ENCODE measurements at places on chromosomes 4 and X.

- peak; percentile 21 for DNase-seq
Measured at GRCh38 chrX:23008431-23009099, 8.8 kb downstream of the DDX53 start.

GRCh38 chr4:5421416-5421815, 286.9 kb downstream of the EVC2 start:
- DNase-seq: no peak

- DNase-seq: no peak
Measured at GRCh38 chr4:173538148-173538908, 8.3 kb upstream of the HAND2 start.

- peak; percentile 52 for DNase-seq
Measured at GRCh38 chr4:26217961-26218676, 102.7 kb upstream of the RBPJ start.

DNA sequence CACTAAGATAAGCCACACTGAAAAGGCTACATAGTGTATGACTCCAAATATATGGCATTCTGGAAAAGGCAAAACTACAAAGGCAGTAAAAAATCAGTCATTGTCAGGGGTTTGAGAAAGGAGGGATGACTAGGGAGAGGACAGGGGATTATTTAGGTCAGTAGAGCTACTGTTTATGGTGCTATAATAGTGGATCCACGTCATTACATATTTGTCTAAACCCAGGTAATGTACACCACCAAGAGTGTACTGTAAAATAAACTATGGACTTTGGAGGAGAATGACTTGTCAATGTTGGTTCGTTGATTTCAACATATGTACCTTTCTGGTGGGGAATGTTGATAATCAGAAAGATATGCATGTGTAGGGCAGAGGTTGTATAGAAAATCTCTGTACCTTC, 837.6 kb downstream of the FAM133A start:
- no peak for DNase-seq

DNA sequence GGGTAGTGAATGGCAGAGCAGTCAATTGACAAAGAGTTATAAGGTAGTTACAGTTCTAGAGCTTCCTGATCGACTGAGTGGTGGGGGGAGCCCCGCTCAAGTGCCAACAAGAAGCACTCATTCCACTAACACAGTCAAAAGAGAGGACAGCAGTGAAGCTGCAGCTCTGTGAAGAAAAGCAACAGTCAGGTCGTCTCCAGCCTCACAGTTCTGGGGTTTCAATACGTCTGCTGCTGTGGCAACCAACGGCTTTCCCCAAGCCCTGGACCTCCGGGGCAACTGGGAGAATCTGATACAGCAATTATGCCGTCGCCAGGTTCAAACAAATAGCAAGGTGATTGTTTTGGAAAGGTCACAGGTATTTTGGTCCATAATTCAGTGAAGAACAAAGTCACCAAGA, 30.8 kb downstream of the GPM6B start:
- no peak for DNase-seq

DNA sequence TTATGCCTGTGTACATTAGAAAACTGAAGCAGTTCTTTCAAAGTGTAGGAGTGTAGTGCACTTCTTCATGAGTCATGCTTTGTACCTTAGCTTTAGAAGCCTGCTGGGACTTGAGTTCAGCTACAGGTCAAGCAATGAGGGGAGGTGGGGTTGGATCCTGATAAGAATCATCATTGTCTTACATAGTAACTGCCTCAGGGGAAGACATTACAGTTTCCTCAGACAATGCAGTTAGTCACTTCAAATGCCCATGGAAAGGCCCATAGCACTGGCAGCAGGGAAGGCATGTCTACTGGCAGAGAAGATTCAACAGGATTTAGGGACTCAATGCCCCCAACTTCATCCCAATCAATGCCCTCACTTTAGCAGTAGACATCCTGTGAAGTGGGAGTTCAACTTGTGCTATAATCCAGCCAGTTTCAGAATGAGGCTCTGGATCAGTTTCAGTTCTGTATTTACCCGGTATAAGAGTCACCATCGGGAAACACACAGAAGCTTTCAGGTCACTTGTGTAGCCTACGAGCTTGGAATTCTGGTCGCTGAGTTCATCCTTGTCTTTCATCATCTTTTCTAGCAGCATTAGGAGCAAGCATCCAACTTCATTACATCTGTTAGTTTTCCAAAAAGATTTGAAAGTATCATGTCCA, 1216.5 kb downstream of the RAPGEF2 start:
- peak; percentile 42 for DNase-seq

- no peak for DNase-seq
Measured at GRCh38 chr4:61886131-61886530, 686.0 kb downstream of the ADGRL3 start.

- DNase-seq: no peak
Measured at GRCh38 chrX:6132970-6133369, 95.7 kb downstream of the NLGN4X start.

DNA sequence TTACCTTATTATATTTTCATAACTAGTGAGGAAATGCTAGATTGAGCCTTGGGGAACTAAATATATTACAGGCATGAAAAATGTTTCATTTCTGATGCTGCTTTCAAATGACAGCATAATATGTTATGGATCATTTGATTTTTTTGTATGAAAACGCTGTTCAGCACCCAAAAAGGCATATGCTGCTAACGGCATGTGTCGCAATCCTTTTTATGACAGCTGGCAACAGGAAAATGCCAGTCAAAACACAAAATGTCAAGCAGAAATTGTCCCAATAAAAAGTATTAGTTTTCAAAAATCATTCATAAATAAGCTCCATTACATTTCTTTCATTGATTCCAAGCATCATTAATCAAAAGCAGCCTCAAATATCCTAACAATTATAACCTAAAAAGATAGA, 1244.5 kb downstream of the PCDH7 start:
- no peak for DNase-seq

DNA sequence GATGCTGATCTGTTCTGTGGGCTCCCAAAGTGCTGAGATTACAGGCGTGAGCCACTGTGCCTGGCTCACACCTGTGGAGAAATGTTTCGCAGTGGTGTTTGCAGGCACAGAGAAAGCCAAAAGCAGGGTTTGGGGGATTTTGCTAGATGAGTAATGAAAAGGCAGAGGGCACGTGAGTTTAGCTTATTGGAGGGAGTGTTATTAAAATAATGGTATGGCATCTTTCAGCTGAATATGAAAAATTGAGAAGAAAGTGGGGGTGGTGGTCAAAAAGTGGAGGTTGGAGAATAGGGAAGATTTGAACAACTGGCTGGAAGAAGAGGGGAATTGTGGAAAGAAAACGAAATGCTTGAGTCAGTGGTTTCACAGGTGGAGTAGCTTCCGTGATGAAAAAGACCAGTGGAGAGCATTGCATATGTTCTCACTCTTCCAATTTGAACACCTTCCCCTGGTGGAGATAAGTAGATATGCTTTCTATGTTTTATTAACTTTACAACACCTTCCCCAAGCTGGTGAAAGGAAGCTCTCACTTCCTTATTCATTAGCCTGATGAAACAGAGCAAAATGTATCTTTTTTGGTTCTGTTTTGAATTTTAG, 1.1 kb upstream of the CHST7 start:
- no peak for DNase-seq

DNA sequence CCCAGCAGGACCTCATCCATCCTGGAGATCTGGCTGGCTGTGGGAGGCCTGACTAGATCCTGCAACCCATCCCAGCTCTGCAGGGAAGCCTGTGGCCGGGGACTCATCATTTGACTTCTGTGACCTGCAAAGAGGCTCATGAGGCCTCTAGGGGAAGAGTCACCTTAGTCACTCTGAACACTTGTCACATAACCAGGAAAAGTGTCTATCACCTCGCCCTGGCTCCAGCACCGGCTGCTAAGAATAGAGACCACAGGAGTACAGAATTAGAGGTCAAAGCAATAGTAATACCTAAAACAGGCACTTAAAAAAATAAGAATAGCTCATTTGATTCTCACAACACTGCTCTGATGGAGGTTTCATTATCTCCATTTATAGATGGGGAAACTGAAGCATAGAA, 3.8 kb upstream of the NSG1 start:
- no peak for DNase-seq

GRCh38 chr4:114304567-114304966, 294.0 kb upstream of the UGT8 start:
- DNase-seq: no peak

- DNase-seq: peak; percentile 34
Measured at GRCh38 chr4:159272273-159273140, 169.6 kb downstream of the RAPGEF2 start.

DNA sequence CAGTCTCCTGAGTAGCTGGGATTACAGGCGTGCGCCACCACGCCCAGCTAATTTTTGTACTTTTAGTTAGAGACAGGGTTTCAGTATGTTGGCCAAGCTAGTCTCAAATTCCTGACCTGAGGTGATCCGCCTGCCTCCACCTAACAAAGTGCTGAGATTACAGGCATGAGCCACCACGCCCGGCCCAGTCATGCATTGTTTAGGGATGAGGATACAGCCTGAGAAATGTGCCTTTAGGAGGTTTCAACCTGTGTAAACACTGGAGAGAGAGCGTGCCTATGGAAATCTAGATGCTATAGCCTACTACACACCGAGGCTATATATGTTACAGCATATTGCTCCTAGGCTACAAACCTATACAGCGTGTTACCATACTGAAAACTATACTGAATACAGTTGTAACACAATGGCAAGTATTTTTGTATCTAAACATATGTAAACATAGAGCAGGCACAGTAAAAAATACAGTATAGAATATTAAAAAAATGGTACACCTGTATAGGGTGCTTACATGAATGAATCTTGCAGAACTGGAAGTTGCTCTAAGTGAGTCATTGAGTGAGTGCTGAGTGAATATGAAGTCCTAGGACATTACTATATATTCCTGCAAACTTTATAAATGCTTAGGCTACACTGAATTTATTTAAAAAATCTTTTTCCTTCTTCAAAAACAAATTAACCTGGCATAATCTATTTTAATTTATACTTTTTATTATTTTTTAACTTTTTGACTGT, 588.2 kb upstream of the ADGRL3 start:
- DNase-seq: peak; percentile 22

GRCh38 chr4:142567199-142567598, 278.9 kb downstream of the INPP4B start:
- DNase-seq: no peak

DNA sequence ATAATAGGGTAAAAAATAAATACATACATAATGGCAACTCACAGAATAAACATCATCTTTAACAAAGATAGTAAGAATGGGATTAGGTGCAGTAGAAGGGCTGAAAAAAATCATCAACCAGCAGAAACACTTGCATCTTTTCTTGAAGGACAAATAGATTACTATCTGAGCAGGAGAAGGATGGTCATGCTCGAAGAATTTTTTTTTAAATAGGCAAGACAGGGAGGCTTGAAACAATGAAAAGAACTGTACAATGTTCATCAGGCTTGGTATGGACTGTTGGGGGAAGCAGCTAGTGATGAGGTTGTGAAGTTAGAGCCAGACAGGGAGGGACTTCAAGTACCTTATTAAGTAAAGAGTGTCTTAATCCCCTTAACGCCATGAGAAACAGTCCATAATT, 167.4 kb upstream of the LDB2 start:
- peak; percentile 85 for DNase-seq

- DNase-seq: no peak
Measured at GRCh38 chrX:31704938-31705337, 633.1 kb upstream of the FTHL17 start.
